LHCN-M2 (cell line): ENCODE measurements at places on chromosomes 2 and 18.

GRCh38 chr2:177669625-177670330 is 277.2 kb downstream of the AGPS start:
- DNase-seq = peak; percentile 52

DNA sequence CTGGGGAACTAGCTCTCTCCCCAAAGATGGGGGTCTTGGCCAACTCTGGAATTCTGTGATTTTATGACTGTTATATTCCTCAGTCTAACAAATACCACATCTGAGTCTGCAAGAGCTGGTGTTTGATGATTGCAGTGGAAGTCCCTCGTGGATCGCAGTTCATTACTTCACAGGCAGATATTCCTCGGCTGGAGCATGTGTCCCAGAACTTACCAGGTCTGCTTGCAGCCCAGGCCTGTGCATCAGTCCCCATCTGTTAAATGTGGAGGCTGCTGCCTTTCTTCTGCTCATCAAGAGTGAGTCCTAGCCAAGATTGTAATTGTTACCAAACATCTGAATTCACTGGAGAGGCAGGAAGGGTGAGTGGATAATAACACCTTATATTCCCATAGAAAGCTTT is 55.5 kb downstream of the PRKCE start:
- DNase-seq = no peak

DNA sequence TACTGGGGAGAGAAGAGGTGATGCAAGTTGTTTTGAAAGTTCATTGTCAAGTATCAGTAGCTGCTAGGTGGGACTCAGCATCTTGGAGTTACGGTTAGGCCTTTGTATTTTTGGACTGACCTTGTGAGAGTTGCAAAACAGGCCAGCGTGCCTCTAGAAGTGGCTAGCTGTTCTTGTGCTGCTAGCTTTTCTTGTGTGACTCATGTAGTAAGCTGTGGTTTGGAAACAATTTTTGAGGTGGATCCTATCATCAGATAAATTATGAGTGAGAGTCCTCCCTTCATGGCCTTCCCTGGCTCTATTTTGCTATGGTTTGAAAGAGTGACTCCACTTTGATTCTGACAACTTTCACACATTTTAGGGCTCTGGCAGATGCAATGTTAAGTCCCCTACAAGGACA is 409.2 kb upstream of the HS6ST1 start:
- DNase-seq = no peak

DNA sequence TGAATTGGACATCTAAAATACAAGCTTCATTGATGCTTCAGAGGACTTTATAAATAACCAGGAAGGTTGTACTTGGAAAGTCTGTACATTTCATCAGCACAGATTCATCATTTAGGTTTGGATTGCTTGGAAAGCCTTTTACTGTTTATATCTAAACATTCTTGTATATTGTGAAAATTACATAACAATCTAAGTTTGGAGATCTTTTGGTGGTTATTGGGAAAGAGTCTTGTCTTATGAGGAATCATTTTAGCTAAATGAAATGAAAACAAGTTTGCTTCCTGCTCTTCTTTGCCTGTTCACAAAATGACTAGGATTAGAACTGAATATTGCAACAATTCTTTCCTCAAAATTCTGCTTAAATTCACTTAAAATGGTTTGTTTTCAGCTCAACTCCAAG is 79.3 kb downstream of the ABI2 start:
- no peak for DNase-seq

GRCh38 chr2:82215212-82215611 is 1910.7 kb upstream of the LRRTM1 start:
- DNase-seq = no peak

DNA sequence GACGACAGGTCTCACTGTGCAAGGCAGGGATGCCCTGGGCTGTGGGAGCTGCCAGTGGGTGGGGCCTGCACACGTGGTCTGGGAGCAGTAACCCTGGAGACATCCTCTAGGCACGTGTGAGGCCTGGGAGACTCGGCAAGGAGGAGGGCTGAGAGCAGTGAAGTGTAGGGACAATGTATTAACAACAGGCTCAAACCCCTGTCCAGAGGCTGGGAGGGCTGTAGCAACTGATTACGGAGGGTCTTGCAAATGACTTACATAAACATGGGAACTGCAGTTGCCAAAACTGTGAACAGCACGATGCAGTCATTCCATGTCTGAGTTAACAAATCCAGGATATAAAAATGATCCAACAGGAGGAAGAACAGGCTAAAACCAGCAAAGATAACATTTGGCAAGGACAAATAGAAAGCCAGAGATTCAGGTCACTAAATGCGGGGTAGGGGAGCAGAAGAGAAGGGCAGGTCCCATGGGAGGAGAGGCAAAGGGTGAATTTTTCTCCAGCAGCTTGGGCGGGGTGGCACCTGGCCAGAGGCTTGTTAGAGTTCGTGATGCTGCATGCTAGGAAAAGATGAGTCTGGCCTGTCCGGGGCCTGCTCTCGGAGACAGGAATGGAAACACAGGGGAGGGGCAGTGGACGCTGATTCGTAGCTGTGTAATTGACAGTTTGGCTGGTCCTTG is 44.9 kb downstream of the CYP27C1 start:
- DNase-seq = no peak

- DNase-seq = peak; percentile 94
Measured at GRCh38 chr2:162475661-162476060, 131.7 kb downstream of the GCA start.

DNA sequence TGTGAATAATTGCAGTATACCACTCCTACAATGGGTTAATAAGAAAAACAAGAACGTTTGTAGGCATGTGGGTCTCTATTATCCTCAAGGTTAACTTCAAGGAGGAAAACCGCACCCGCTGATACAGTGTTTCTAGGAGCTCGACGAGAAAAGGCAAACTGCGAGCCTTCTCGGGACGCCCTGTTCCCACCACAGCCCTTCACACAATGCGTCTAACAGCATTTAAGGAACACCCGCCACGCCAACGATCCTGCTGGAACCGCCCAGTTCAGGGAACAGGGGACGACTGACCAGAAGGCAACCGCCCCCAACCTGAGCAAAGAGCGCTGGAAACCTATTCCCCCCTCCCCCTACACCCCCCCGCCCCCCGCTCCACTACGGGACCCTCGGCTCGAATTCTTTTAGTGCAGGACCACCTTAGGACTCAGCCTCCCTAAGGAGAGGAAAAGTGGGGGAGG is 710 bp upstream of the TMSB10 start:
- DNase-seq = peak; percentile 83

DNA sequence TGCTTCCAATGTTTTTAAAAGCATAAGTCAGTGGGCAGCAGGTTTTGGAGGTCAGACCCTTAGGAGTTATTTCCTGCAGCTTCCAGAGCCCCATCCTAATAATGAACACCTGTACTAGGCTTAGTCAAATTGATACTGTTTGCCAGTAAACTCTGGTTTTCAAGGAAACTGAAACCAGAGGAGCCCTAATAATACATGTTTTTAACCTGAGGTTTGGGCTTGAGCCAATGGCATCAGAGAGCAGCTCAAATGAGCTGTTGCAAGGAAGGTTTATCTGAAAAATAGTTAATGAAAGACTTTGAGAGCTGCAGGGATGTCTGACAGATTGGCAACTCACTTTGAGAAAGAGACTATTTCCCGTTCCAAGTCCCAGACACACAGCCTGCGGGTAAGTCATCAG is 54.6 kb downstream of the DCC start:
- no peak for DNase-seq

- DNase-seq = peak; percentile 61
Measured at GRCh38 chr2:72579591-72580180, 246.1 kb downstream of the EXOC6B start.

- DNase-seq = no peak
Measured at GRCh38 chr2:128285329-128285931, 33.2 kb downstream of the HS6ST1 start.

DNA sequence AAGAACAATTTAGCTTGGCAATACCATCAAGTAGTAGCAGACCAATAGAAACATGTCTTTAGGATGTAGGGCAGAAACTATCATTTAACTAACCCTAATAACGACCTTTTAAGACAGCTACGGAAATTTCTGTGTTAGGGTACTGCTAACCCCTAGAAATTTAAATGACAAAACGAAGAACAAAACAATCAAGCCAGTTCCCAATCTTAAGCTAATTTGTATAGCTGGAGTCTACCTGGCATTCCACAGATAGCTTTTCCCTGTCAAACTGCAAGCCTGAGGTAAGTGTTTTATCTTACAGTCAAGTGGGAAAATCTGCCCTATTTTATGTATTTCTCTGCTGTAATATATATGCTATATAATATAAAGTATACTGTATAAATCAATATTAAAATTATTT is 37.6 kb upstream of the CDKL4 start:
- DNase-seq = no peak

GRCh38 chr2:226916669-226917068 is 80.8 kb downstream of the RHBDD1 start:
- no peak for DNase-seq
